Mesothelial cell of epicardium (in vitro differentiated cells): ENCODE measurements at places on chromosomes 12 and 14.

DNA sequence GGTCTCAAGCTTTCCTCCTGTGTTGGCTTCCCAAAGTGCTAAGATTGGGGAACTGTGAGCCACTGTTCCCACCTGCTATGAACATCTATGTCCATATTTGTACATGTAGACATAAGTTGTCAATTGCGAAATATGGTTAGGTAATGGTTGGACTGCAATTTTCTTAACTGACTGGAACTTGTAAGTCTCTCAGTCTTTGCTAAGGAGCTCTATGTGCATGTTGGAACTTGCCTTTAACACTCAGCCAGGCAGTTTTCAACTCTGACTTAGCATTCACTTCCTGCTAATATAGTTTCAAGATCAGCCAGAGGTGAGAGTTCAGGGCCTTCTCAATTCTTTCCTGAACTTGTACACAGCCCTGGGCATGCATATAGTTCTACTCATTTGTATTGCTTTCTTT is 44.5 kb upstream of the EEA1 start:
- DNase-seq, result no peak

DNA sequence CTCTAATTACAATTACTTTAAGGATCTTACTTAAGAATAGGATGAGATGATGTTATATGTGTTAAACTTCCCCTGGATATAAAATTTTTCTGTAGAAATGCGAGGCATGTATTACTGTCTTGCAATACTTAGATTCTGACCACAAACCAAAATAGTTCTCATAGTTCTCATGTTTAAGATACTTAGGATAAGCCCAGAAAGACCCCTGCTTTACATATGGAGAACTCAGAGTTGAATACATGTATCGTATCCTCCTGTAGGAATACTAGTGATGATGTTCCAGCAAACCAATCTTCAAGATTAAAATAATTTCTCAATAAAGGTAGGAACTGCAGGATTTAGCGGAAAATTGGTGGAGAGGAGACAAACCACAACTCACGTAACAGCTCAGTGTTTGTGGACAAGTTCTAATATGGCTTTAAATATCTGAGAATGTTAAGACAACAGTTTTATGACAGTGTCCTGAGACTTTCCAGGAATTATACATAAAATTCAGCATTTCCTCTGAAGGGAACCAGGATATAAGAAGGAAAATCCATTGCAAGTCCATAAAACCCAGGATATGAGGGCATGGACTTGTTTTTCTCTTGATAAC is 114.7 kb upstream of the CRY1 start:
- no peak for DNase-seq

DNA sequence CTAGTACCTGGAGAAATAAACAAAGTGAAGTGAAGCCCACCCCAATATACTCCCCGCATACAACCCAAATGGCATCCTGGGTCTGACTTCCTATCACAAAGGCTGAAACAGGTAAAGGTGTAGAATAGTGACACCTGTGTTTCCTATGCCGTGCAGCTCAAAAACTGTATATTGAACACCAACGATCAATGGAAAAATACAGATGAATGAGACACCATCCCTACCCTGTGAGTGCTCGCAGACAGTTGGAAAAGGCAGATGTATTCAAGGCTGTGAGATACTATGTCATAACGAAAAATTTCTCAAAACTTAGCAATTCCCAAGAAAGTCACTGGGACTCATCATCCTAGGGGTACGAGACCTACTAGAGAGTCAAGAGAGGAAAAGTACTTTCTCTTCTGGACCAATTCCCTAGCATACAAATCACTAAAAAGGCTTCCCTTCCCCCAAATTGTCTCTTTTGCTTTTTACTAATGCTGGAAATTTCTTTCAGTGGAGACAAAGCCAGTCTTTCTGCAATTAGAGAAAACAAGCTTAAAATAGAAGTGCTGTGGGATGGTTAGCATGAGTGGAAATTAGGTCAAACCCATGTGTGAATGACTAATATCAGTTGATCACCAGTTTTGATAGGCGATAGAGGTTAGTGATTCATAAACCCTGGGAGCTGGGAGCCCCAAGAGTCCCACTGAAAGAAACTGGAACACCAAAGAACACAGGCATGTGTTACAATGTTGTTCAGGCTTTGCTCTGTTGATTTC is 249.7 kb downstream of the SPTSSA start:
- no peak for DNase-seq

DNA sequence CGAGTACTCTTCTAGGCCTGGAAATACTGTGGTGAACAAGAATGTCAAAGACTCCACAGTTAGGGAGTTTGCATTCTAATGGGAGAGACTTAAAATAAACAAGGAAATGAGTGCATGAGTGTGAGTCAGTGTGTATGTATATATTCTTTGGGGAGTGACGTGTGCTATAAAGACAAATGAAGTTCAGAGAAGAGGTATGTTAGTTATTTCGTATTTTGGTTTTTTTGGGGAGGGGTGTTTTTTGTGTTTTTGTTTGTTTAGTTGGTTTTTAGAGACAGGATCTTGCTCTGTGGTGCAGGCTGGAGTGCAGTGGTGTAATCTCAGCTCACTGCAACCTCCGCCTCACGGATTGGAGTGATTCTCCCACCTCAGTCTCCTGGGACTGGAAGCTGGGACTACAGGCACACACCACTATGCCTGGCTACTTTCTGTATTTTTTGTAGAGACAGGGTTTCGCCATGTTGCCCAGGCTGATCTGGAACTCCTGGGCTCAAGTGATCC is 74.3 kb downstream of the SRGAP1 start:
- DNase-seq, result no peak

GRCh38 chr14:47674543-47675465 is 601 bp downstream of the MDGA2 start:
- DNase-seq, result peak; percentile 48

DNA sequence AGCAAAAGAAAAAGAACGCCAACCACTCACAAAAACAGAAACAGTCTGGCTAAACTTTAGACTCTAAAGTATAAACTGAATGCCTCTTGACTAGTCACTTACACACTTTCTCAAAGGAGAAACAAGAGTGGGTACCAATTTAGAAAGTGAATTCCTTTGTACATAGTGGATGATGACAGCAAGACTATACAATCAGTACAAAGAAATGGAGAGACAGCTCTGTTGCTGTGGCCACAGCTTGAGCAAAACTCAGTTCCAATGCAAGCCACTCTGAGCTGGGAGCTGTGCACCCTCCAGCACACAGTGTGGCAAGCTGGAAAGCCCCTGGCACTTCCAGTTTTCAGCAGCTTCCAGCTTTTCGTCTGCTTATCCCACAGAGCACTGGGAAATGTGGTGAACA is 21.7 kb downstream of the NT5DC3 start:
- DNase-seq, result no peak

- DNase-seq, result no peak
These were observed 121.6 kb downstream of the TMEM132C start for GRCh38 chr12:128388461-128389000.

DNA sequence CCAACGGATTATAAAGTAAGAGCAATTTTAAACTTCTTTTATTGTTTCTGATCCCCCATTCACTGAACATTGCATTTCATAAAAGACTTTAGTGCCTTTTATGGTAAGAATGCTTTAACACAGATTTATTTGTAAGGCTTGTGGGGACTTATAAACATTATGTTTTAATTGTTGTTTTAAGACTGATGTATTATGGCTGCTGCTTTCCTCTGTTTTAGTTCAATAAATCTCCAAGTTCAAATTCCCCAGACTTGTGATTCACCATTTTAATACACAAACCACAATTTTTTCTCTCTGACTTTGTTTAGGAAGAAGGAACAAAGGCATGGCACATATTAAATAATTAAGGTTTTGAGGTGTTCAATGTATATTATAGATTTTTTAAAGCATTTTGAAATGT is 753.3 kb downstream of the SLC6A15 start:
- DNase-seq, result no peak

GRCh38 chr12:108630481-108631207 is 3.0 kb downstream of the SELPLG start:
- DNase-seq, result no peak

DNA sequence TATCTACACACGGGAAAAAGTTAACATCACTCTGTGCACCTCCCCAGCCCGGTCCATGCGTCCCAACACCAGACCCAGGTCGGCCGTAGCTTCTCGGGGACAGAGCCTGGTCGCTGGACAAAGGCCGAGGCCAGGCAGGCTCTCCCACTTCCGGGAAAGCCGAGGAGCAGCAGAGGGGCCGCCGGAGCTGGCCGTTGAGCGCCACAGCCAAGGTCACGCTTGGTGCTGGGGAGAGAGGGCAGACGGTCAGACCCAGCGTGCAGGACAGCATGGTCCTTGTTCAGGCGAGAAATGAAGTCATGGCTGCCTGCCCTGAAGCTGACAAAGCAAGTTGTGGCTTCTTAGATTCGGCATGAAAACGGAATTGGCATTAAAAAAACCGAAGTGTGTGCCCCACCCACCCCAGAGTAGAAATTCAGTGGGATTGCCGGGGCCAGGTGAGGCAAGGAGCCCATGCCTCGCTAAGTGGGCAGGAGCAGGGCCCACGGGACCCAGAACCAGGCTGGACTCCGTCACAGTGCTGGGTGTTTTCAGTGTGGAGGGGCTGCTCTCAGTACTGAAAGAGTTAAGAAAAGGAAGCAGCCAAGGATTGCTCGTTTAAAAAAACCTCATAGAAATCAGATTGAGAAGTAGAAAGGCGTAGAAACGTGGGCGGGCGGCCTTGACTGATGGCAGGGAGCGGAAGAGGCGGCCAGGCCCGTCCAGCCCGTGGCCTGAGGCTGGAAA is 4.3 kb downstream of the ARL6IP4 start:
- no peak for DNase-seq

DNA sequence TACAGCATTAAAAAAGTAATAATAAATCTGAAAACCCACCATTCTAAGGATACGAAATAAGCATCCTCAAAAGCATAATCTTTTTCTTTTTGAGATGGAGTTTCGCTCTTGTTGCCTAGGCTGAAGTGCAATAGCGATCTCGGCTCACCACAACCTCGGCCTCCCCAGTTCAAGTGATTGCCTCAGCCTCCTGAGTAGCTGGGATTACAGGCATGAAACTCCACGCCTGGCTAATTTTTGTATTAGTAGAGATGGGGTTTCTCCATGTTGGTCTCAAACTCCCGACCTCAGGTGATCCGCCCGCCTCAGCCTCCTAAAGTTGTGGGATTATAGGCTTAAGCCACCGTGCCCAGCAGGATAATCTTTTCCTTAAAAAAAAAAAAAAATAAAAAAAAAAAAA is 4.3 kb downstream of the CCNT1 start:
- DNase-seq, result no peak

GRCh38 chr14:61430066-61430757 is 108.8 kb downstream of the PRKCH start:
- no peak for DNase-seq

- no peak for DNase-seq
These were observed 7.7 kb downstream of the CCND2 start for GRCh38 chr12:4281173-4281654.

DNA sequence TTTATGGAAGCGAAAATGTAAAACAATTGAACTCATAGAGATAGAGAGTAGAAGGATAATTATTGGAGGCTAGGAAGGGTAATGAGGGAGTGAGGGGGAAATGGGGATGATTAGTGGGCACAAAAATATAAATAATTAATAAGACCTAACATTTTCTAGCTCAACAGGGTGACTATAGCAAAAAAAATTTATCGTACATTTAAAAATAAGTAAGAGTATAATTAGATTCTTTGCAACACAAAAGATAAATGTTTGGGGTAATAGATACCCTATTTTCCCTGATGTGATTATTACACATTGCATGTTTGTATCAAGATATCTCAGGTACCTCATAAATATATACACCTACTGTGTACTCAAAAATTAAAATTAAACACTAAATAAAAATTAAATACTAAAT is 1070.0 kb downstream of the LRFN5 start:
- DNase-seq, result no peak
